ENCODE measurements at places on chromosomes 1 and 21.

DNA sequence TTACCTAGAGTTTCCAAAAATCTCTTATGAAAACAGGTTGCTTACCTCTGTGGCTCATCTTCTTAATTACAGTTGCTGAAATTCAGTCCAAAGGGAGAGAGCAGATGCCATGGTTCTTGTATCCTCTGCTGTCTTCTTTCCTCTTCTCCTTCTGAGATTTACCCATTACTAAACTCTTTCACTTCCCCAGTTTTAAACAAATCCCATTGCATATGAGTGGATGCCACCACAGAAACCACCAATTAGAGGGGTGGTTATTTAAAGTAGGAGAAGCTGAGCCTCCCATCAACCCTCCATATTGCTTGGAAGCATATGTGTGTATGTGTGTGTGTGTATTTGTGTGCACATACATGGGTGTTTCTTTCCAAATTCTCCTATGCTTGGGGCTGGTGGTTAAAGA lies 128.5 kb upstream of the KCNK1 start:
- no peak for DNase-seq

DNA sequence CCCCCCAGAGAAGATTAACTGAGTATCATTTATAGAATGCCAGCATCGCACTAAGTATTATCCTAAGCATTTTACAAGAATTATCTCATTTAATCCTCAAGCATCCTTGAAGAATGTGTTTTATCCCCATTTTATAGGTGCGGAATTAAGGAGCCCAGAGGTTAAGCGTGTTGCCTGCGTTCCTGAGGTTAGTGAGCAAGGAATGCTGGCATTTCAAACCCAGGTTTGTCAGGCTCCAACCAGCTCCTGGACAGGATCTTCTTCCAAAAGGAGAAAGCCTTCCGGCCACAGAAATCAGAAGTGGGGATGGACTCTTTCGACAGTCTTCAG lies 82.3 kb downstream of the SSBP3 start:
- no peak for DNase-seq

- no peak for DNase-seq
These were observed 42.2 kb downstream of the TNNT2 start for GRCh38 chr1:201335174-201335870.

DNA sequence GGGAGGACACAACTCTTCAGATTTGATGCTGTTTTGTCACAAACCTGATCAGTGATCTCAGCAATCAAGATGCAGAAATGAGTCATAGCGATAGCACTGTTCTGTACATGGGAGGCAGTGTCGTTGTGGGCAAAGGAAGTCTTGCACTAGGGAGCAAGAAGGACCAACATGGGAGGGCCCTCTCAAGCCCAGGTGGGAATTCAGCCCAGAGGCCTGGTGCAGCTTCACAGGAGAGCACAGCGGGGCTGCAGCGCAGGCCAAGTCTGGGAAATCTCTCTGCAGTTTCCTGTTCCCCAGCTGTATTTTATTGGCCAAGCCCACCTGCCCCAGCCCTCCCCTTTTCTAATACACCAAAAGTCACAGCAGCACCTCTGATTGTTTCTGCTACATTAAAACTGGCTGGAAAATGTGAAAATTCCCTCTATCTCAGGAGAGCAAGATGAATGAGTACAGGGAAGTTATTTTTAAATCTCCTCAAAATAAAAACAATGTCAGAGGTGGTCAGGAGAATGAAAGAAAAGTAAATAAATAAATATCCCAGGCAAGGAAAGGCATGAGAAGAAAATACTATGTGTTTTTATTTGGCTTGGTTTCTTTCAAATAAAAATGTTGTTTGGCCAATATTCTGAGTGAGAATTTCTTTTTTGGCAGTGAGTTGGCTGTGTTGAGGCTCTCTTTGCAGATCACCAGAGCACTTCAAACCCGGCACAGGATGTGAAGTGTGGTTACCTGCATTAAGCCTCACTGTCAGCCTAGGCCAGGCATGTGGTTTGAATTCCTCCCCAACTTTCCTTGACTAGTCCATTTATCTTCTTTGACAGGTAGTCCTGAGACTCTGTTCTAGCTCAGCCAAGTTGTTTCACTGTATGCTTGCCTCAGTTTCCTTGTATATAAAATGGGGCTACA lies 422.1 kb downstream of the PLPP3 start:
- no peak for DNase-seq

GRCh38 chr1:219269171-219269570 lies 95.5 kb downstream of the LYPLAL1 start:
- DNase-seq: no peak

- DNase-seq: no peak
These were observed 27.7 kb downstream of the DNAJC11 start for GRCh38 chr1:6673816-6674398.

- no peak for DNase-seq
These were observed 43.5 kb downstream of the LGR6 start for GRCh38 chr1:202237052-202237451.

- no peak for DNase-seq
These were observed 18.2 kb downstream of the SLC6A9 start for GRCh38 chr1:44012941-44013609.

DNA sequence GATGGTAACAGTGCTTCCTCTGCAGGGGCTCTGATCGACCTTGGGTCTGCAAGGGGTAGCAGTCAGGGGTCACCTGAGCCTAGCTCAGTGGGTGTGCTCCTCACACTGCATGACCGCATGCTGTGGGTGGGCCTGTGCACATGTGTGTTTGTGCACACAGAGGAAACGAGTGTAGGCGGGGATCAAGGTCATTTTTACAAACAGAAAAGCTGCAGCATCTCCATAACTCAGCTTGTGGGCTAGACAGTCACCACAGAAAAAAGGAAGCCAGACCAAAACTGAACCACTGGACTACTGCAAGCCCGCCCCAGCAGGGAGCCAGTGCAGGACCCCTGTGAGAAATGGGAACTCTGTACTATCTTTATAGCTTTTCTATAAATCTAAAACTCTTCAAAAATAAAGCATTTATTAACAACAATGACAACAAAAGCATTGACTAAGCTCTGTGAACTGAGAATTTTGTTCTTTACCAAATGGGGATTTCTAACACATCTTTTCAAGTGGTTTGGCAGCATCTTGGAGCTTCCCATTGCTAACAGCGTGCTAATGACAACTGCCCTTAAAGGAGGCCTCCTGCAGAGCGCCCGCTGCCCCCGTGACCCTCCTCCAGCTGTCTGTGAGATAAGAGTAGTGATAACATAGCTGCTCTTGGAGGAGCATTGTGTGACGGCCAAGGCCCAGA lies 19.9 kb upstream of the NEK2 start:
- DNase-seq: no peak

DNA sequence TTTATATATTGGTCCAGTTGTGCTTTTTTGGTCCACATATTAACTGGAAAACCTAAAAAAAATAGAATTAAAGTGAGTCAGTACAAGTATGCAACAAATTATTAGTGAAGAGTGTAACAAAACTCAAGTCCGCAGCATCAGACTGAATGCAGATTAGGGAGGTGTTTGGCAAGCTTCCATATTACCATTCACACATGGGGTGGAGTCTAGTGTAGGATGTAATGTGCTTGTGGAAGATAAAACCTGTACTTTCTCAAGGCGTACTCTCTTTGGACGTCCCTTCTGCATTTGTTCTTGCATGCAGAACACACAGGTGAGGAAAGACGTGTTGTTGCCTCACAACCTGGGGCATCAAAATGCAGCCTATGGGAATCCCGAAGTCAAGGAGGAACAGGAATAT lies 668.7 kb downstream of the MRPL39 start:
- DNase-seq: no peak

DNA sequence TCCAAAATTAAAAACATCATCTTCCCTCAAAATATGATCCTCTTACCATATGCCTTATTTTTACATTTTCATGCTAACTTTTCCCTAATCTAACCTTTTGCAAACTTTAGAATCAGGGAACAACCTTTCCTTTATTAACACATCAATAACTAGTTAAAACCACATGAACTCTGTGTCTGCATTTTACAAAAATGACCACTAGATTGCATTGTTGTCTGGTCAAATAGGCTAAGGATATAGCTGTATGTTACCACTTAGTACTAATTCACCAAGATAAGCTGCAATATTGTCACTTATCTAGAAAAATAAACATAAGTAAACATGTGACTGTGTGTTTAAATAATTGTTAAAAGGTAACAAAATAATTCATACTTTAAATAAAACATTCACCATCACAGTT lies 82.3 kb downstream of the DENND1B start:
- DNase-seq: no peak

DNA sequence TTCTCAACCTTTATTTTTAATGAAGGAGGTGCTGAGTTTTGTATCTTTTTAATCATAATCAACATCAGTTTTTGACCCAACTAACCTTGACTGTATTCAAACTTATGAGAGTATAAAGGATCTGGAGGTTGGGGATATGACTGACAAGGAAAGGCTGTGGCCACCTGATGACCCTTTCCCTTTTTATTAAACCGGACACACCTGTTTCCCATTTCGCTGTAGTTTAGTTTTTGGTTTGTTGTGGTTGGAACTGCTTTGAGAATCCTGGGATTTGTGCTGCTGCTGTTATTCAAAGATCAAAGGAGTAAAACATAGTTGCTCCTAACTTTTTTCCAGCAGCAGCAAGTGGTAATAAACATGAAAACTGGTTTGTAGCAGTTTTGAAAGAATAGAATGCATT lies 12.4 kb downstream of the PRPF38A start:
- no peak for DNase-seq

DNA sequence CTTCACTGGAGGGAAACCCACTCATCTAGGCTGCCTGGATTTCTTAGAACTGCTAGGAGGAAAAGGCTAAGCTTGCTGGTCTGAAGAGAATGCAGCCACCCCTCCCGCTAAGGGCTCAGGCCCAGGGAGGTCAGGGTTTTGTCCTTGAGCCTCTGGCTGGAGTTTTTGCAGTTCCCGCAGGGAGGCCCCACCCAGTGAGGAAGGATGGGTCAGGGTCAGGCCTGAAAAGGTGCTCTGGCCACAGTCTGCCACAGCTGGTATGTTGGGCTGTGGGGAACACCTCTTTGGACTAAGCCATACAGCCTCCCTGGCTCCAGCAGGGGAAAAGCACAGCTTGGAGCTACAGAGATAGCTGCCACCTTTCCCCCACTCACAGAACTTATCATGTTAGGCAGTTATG lies 71.4 kb upstream of the PAPPA2 start:
- DNase-seq: no peak

- no peak for DNase-seq
These were observed 62.6 kb downstream of the ZBTB18 start for GRCh38 chr1:244113532-244114320.

- no peak for DNase-seq
These were observed 5.8 kb downstream of the PCNX2 start for GRCh38 chr1:233289676-233290075.

DNA sequence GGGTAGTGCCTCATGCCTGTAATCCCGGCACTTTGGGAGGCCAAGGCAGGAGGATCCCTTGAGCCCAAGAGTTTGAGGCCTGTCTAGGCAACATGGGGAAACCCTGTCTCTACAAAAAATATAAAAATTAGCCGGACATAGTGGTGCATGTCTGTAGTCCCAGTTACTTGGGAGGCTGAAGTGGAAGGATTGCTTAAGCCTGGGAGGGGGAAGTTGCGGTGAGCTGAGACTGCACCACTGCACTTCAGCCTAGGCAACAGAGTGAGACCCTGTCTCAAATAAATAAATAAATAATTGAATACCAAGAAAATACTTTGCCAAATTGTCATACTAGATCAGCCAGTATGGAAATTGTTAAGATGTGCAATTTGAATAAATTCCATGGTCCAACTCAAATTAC lies 5.9 kb upstream of the RBBP5 start:
- DNase-seq: no peak

DNA sequence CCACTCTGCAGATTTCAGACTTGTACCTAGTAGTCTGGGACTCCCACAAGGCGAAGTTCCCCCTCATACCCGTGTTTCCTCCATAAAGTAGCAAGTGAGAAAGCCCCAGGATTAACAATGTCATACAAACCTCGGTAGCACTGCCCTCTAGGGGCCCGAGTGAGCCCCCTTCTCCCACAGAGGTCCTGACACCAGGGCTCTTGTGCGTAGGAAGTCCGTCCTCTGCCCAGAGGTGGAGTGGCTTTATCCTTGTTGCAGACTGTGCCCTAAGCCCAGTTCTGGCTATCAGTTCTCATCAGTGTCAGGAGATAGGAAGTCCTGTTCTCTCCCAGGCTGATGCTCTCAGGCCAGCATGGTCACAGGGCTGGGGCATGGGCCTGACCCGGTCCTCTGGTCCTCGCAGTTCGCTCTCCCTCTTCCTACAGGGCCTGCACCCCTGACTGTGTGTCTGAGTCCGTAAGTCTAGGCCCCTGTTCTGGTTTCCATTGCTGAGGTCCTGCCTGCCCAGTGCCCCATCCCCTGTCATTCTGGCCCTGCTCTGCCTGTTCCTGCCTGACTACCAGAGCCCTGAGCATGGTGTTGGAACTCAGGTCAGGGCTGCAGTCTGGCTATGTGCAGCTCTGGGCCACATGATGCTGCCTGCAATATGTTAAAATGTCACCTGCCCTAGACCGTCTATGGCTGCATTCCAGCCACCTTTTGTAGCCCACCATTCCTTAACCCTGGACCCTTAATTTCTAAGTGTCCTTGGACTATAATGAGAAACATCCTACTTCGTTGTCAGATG lies 285.6 kb downstream of the ASTN1 start:
- no peak for DNase-seq

DNA sequence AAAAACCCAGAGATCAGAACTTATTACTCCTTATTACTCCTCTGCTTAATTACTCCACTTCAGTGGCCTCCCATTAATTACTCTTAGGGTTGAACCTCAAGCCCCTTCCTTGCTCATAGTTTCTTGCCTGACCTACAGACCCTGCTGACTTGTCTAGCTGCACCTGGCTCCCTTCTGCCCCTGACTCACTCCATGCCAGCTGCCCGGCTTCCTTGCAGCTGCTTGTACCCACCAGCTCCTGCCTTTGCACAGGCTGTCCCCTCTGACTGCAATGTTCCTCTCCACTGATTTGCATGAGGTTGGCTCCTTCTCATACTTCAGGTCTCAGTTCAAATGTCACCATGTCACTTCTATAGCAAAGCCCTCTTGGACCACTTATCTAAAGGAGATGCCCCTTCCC lies 1.9 kb upstream of the PTPRU start:
- DNase-seq: no peak

- no peak for DNase-seq
These were observed 3.2 kb upstream of the IKBKE start for GRCh38 chr1:206466840-206467649.

DNA sequence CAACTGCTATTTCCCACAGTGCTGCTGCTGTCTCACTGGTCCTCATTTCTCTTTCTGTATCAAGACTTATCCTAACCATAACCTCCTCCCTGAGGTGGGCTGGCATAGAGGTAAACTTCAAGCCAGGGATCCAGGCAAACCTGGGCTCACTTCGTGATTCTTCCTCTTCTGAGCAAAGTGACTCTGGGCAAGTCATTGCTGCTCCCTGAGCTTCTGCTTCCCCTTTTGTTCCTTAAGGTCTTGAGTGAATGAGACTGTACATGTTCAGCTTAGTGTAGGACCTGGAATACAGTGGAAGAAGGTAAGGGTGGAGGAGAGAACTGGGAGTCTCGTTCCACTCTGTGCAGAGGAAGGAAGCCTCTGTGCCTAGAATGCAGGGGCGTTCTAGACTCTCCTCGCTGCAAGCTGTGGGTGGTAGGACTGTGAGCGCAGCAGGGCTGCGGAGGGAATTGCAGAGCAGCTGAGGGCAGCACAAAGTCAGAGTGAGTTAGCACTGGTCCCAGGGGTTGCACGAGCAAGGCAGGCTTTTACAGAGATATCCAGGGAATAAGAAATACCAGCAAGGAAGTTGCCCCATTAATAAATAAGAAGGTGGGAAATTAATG lies 11.4 kb upstream of the ERI3 start:
- no peak for DNase-seq

GRCh38 chr1:175861626-175862367 lies 118.4 kb upstream of the TNR start:
- no peak for DNase-seq

GRCh38 chr1:16120940-16121410 lies 34.9 kb downstream of the EPHA2 start:
- DNase-seq: no peak

- DNase-seq: no peak
These were observed 62.4 kb downstream of the FGGY start for GRCh38 chr1:59359325-59359724.
